Stomach (tissue), 19 donors: ENCODE measurements at places on chromosomes 13 and 19. TPM values are rescaled to one million over a fixed set of nuclear protein-coding genes. Genes with fewer than 3 reads are reported as not detected.

Gene CNFN
- total RNA-seq: not detected

Gene CASP14
- not detected for total RNA-seq

Gene SMIM17
- total RNA-seq: not detected

GRCh38 chr19:12881172-12881808 lies at the start of gene DNASE2:
DNASE2 (minus strand) TSS chr19:12881449; CDS start chr19:12881375, 74 bp downstream.
- peaks cover 22% of the 10 kb centered on the region for H3K4me1 ChIP-seq
- peak within 1 kb of the TSS; percentile 91 for H3K27ac ChIP-seq
- H3K36me3 ChIP-seq: peaks cover 25% of the 10 kb centered on the region
- peak; percentile 98 for DNase-seq
- H3K4me3 ChIP-seq: peak within 1 kb of the TSS; percentile 80
- peaks cover 23% of the 10 kb centered on the region for H3K27me3 ChIP-seq

- peaks cover 21% of the 10 kb centered on the region for H3K4me1 ChIP-seq
- peaks cover 23% of the 10 kb centered on the region for H3K36me3 ChIP-seq
- no peaks in the 10 kb centered on the region for H3K27me3 ChIP-seq
These were observed 697 bp downstream of the HSPH1 start for GRCh38 chr13:31160857-31161556.
